Brain pericyte (primary cell): ENCODE measurements at places on chromosomes 2 and 18.

- no peak for DNase-seq
Observed at GRCh38 chr2:11467749-11468148, 1.8 kb upstream of the E2F6 start.

- no peak for DNase-seq
Observed at GRCh38 chr2:101569886-101570520, 95.1 kb upstream of the RFX8 start.

- DNase-seq: no peak
Observed at GRCh38 chr18:33062834-33063364, 290.1 kb upstream of the KLHL14 start.

GRCh38 chr18:78731016-78731397, 248.6 kb upstream of the SALL3 start:
- DNase-seq: no peak

DNA sequence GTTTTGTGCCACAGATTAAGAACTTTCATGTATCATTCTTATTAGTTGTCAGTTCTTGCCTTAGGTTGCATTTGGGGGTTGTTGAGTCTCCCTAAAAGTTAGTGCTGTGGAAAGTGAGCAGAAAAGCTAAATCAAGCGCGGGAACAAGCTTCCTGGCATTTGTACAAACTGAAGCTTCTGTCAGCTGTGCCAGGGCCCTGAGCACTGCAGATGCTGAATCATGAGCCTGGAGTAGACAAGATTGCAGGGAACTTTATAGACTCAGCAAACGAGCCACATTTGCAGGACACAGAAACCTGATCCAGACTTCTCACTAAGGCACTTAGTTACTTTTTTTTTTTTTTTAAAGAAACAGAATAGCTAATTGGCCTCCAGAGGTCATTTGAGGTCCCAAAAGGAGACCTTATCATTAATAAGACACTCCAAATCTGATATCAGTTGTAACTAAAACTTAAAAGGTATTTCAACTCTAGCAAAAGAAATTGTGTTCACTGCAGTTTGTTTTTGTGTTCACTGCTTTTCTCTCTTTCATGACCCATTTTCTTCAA, 88.7 kb downstream of the ADAM23 start:
- no peak for DNase-seq

DNA sequence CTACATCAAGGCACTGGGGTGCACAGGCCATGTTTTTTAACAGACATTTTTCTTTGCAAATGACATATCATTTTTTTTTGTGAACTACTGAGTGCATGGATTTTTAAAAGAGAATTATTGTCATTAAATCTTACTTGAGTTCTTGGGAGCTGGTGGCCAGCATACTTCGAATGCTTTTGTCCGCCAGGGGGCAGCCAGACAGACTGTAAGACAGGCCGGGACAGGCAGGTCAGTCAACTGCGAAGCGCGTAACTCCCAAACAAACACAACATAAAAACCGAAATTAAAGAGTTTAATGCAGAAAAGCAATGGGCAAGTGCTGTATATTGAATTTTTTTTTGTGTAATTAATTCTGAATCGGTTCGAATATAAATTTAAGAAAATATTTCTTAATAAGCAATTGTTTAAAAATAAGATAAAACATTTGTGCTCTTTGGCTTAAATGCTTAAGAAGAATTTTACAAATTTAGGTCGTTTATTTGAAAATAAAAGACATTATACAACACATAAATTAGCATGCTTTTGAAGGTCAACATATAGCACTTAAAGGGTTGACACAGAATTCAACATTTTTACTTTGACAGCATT, 142.2 kb upstream of the PXDN start:
- DNase-seq: no peak

DNA sequence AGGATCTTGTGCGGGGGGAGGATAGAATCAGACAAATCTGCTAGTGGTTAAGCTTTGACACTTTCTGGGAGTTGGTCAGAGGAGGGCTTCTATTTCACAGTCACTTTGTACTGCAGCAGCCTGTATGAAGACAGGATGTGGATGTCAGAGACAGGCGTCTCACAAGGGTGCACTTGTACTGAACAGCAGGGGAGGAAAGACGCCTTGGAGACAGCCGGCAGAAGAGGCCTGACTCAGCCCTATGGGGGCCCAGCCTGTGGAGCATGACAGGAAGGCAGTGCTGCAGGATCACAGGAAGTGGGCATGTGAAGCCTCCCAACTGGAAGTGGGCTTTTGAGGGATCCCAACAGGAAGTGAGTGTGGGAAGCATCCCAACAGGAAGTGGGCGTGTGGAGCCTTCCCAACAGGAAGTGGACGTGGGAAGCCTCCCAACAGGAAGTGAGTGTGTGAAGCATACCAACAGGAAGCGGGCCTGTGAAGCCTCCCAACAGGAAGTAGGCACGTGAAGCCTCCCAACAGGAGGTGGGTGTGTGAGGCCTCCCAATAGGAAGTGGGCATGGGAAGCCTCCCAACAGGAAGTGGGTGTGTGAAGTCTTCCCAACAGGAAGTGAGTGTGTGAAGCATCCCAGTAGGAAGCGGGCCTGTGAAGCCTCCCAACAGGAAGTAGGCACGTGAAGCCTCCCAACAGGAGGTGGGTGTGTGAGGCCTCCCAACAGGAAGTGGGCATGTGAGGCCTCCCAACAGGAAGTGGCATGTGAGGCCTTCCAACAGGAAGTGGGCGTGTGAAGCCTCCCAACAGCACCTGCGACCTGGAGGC, 212.3 kb downstream of the SNTG2 start:
- DNase-seq: no peak

GRCh38 chr2:96537066-96537733, 648 bp downstream of the ARID5A start:
- no peak for DNase-seq

DNA sequence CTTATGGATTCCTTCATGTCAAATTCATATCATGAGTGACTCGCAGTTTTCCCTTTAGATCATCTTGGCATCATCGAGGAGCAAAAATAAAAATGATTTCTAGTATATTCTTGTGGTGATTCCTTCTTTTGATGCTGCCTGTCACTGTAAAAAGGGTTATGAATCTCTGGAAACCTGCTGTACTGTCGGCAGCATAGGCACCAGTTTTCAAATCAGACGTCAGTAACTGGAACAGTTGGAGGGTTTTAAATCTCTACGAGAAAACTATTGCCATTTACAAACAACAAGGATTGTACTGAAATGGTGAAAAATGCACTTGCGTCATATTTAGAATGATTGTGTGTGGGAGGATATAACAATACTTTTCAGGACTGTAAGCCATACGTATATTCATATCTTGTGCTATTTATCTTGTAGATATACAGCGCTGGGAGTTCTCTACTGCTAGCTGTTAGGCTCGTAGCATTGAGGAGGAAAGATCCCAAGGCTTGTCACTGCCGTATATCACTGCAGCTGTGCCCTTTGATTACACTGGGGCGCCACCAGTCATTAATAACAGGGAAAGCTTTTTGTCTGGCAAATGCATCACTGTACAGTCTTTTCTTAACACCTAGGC, 320.7 kb downstream of the MTX2 start:
- DNase-seq: no peak

GRCh38 chr2:23649819-23650218, 264.8 kb downstream of the KLHL29 start:
- no peak for DNase-seq

- DNase-seq: no peak
Observed at GRCh38 chr2:205590759-205591158, 91.5 kb upstream of the NRP2 start.

DNA sequence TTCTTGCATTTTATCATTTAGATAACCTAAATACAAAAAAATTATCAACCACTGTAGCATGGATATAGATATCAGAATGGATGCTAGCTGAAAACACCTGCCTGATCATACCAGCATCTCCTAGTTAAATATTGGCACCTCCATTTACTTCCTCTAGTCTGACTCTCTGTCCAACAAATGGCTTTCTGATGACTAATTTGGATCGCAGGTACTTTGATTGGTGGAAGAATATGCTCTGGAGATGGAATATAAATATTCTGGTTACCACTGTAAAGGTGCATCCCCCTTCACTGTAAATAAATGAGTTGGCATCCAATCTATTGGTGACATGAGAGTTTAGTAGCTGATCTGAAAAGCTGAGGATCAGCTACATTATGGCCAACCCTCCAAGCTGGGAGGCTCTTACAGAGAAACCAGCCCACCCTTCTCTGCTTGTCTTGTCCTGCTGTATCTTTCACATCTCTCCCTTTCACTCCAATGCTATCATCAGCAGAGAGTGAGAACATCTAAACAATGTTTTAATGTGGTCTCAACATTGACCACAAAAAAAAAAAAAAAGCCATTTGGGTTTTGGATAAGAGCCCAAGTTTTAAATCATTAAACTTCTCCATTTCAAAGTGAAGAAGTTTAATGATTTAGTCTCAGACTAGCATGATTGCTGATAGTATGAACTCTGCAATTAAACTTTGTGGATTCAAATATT, 90.5 kb downstream of the PMAIP1 start:
- DNase-seq: no peak

DNA sequence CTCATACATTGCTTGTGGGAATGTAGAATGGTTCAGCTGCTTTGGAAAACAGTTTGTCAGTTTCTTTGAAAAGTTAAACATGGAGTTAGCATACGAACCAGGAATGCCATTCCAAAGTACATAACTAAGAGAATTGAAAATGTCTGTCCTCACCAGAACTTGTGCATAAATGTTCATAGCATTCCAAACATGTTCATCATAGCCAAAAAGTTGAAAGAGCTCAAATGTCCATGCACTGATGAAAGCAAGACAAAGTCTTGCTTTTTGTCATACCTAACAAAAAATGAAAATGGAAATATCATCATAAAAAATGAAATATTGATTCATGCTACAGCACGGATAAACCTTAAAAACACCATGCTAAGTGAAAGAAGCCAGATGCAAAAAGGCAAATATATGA, 408.8 kb upstream of the UBE2E3 start:
- DNase-seq: no peak

DNA sequence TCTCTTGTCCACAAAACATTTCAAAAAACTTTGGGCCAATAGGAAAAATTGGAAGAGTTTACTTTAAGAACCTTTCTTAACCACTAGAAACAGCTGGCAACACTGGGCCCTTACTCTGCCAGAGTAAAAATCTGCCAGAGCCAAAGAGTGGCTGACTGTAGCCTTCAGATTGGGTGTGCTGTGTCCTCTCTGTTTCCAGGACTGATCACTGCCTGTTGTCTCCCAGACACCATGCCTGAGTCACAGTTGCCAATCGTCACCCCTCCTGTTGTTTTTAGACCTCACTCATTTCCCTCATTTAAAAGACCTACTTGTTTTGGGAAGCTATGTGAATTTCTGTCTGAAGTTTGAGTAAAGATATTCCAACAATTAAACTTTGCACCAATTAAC, 159.1 kb downstream of the PPP1R1C start:
- no peak for DNase-seq

GRCh38 chr2:174312581-174313234, 22.0 kb upstream of the SP9 start:
- DNase-seq: no peak

- DNase-seq: no peak
Observed at GRCh38 chr2:104572834-104573233, 281.1 kb upstream of the POU3F3 start.

GRCh38 chr2:126932529-126932928, 33.8 kb downstream of the TEX51 start:
- no peak for DNase-seq

GRCh38 chr2:69989441-69990105, 28.1 kb upstream of the ASPRV1 start:
- DNase-seq: no peak

- no peak for DNase-seq
Observed at GRCh38 chr2:48016225-48017019, 110.1 kb upstream of the FBXO11 start.

DNA sequence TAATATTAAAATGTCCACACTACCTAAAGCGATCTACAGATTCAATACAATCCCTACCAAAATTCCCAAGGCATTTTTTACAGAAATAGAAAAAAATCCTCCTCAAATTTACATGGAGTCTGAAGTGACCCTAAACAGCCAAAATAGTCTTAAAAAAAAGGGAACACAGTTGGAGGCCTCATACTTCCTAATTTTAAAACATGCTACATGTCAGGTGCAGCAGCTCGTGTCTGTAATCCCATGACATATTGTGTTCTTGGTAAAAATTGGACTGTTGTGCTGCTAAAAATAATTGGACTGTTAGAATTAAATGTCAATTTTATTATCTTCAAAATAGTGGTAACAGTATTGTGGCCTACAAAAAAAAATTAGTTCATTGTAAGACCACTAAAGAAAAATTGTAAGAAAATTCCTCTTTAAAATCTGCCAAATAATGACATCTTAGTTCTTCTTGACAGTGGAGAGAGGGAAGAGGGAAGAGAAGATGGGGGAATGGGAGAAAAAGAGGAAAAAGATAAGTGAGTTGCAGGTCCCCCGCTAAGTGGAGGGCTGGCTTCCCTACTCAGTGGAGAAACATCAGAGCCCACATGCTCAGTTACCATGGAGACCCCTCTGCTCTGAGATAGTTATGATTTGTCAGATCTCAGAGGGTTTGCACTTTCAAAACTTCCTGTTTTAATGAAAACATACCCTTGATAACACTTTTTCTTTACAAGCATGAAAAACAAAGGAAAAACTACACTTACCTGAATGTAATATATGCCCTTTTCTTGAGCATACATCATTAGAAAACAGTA, 46.5 kb downstream of the UNC50 start:
- DNase-seq: no peak

- DNase-seq: no peak
Observed at GRCh38 chr2:234335661-234336228, 161.1 kb downstream of the ARL4C start.

DNA sequence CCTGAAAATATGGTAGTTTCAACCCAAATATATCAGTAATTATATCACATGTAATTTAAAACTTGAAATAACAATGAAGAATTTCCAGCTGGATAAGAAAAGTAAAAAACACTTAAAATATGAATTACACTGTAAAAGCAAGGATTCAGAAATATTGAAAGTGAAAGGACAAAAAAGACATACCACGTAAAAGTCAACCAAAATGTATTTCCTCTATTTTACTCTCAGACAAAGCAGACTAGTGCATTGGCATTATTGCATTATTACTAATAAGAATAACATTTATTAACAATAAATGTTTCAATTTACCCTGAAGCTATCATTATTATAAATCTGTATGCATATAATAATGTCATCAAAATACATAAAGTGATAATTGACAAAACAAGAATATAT, 445.1 kb upstream of the TRIB2 start:
- no peak for DNase-seq

DNA sequence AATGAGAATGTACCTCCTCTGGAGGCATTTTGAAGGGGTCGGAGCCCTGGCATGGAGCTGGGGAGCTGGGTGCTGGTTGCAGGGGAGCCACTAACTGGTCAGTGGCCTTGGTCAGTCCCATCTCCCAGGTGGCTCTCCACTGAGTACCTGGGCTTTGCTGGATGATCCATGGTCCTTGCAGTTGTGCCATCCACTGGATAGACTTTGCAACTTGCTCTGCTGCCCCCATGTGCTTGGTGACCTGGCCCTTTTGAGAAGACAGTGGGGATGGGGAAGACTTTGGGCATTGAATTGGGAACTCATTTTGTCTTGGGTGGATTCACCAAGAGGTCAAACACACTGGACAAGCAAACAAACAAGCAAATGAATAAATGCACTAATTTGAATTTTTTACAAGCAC, 263.9 kb downstream of the MYCN start:
- DNase-seq: no peak
